ENCODE measurements at places on chromosomes 4 and X.

DNA sequence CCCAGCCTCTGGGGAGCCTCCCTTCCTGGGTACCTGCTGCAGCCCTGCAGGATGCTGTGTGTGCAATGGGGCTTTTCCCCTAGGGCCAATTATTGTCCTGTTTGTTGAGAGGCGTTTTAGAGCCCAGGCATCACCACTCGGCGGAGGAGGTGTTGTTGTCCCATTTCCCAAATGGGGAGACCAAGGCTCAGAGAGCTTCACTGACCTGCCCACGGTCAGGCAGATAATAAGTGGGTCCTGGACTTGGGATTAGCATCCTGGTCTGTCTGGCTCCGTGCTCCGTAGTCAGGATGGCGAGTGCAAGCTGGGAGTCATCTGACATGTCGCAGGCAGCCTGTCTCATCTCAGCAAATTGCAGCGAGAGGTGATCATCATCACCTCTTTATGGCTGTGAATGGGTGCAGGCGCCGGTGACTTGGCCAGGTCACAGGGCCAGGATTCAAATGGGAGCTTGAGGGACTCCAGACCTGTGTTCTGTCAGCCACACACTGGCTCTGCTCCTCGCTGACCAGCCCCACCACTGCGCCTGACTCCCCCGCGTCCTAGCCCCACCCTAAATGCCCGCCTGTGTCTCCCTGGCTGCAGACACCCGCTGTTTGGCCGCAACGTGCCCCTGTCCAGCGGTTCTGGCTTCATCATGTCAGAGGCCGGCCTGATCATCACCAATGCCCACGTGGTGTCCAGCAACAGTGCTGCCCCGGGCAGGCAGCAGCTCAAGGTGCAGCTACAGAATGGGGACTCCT, 16.6 kb downstream of the HTRA3 start:
- DNase-seq = no peak

DNA sequence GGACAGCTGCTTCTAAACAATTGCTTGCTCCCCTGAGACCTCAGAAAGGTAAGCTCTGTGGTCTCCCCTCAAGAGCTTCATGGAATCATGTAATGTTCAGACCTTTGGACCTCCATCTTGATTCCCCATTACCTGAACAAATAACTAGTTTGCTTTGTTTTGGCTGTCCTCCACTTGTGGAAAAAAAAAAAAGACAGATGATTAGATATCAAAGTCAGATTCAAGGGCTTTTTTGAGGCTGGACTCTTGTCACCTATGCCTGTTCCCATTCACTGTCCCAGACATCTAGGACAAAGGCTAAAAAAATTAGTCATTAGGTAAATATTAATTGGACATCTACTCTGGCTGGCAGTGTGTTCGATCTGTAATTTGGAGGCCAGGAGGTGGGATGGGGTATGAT, 13.3 kb downstream of the TMEM255A start:
- no peak for DNase-seq

GRCh38 chrX:56787734-56788152, 58.7 kb downstream of the NBDY start:
- DNase-seq = no peak

DNA sequence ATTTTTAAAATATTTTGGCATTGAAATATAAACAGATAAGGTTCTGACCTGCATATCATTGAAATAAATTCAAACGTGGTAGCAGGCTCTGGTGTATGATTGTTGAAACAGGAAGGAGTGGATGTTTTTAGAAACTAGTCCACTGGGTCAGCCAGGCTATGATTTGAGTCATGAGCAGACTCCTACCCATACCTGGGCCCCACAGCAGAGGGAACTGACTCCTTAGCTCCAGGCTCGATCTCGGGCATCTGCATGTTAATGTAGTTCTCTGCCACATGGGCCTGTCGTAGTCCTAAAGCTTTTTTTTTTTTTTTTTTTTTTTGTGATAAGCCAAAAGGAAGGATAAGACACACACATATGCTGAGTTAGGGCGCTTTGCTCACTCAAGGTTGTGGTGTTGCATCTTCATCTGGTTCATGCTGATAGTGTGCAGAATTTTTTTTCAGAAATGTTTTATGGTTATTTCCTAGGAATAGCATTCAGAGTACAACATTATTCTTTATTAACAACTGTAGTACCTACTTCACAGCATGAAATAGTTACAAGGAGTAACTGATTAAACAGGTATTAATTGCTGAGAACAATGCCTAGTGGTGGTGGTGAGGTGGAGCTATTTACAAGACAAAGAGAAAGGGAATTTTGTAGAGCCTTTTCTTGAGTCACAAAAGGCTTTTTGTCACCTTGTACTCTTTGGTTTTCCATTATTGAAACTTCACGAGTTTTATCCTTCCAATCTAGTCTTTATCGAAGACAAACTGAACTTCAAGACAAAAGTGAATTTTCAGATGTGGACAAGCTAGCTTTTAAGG, 27.3 kb downstream of the OFD1 start:
- DNase-seq = no peak

GRCh38 chr4:2785613-2786012, 7.3 kb upstream of the SH3BP2 start:
- no peak for DNase-seq

GRCh38 chr4:123674762-123675465, 278.3 kb downstream of the SPRY1 start:
- DNase-seq = no peak

DNA sequence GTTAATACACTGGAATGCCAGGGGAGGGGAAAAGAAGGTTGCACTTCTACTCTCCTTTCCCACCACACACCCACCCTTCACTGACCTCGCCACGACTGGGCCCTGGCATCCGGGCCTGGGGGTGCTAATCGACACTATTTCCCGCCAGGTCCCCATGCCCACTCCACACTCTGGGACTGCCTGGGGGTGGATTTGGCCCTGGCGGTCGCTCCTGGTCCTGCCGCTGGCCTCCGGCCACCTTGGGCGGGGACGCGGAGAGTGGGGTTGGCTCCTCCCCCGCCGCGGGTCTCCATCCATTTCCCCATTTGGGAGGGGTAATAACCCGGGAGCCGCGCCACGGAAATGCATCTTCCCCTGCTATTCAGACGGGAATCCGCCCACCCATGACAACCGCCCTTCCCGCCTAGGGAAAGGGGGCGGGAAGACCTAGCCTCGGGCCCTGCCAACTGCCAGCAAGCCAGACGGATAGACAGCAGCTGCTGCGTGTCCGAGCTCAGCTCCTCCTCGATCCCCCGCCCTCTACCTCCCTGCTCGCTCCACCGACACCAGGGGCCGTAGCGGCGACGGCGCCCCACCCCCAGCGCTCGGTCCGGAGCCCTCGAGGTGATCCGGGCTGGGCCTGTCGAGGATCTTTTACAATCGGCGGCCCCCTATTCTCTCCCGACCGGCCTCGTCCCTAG, 78.1 kb downstream of the RLIM start:
- DNase-seq = peak; percentile 9

- DNase-seq = no peak
Observed at GRCh38 chr4:154687840-154688239, 56.0 kb upstream of the LRAT start.

DNA sequence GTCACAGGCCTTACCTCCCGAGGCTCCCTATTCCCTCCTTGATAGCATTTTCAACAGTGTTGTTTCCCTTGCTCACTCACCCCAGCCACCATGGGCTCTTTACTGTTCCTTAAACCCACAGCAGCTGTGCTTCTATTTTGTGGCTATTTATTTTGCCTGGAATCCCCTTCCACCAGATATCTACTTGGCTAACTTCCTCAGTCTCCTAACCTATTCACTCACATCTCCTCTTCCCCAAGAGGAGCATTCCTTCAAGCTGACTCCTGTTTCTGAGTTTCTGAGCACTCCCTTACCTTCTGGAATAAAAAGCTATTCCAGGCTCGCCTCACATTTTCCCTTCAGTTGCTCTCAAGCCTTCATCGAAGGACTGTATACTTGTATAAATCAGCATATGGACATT, 50.5 kb downstream of the CXCL1 start:
- no peak for DNase-seq

GRCh38 chr4:61478340-61478739, 278.2 kb downstream of the ADGRL3 start:
- no peak for DNase-seq

DNA sequence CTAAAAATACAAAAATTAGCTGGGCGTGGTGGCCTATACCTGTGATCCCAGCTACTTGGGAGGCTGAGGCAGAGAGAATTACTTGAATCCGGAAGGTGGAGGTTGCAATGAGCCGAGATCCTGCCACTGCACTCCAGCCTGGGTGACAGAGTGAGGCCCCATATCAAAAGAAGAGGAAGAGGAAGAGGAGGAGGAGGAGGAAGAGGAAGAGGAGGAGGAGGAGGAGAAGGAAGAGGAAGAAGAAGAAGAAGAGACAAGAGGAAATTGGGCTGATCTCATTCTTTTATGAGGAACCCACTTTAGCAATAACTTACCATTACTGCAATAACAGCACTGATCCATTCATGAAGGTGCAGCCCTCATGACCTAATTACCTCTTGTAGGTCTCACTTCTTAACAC, 138.9 kb upstream of the GIMD1 start:
- DNase-seq = no peak

DNA sequence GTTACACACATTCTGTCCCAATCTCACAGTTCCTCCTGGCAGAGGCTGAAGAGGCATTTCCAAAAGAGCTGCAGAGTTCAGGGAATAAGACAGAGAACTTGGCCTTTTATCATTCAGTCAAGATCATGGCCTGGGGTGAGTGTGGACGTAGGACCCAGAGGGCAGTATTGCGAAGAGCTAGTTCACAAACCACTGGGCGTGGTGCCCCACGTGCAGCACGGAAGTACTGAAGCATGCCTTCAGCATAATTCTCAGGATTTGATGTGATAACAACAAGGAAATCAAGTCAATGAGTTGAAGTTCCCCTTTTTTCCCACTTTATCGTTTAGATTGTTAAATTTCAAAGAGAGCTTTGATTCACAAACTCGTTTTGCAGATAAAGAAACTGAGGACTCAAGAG, 117.7 kb downstream of the RELL1 start:
- DNase-seq = no peak

- no peak for DNase-seq
Observed at GRCh38 chr4:4727536-4727935, 131.9 kb upstream of the MSX1 start.

DNA sequence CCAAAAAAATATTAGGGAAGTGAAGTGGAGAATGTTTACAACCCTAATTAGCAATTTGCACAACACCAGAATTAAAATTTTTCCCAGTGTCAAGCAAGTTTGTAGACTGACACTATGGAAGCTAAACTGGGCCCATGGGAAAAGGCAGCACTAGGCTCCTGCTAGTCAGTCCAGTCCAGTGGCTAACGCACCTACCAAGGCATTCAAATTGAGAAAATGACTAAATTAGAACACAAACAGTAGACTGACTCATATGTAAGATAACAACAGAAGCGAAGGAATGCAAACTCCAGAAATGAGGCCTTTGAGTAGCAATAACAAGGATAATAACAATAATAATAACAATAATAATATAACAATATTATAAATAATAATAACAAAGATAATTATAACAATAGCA, 90.7 kb downstream of the GRIA3 start:
- no peak for DNase-seq

DNA sequence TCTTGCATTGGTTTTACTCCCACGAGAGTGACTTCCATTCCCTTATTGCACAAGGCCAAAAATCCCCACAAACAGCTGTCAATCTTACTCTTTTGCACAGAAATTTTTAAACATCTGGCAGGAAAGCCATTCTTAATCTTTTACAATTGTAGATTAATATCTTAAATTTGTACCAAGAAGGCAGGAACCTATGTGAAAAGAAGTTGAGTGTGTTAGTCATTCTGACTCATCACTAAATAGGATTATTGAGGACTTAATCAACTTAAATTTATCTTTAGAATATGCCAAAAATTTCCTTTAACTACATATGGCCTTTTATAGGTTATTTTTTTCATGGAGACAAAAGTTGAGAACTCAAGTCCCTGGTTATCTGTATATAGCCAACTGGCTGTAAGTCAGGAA, 49.0 kb upstream of the VEGFC start:
- DNase-seq = no peak

- DNase-seq = no peak
Observed at GRCh38 chr4:34269613-34270012, 1974.7 kb downstream of the ARAP2 start.

GRCh38 chr4:16537926-16538325, 311.7 kb upstream of the TAPT1 start:
- DNase-seq = no peak

DNA sequence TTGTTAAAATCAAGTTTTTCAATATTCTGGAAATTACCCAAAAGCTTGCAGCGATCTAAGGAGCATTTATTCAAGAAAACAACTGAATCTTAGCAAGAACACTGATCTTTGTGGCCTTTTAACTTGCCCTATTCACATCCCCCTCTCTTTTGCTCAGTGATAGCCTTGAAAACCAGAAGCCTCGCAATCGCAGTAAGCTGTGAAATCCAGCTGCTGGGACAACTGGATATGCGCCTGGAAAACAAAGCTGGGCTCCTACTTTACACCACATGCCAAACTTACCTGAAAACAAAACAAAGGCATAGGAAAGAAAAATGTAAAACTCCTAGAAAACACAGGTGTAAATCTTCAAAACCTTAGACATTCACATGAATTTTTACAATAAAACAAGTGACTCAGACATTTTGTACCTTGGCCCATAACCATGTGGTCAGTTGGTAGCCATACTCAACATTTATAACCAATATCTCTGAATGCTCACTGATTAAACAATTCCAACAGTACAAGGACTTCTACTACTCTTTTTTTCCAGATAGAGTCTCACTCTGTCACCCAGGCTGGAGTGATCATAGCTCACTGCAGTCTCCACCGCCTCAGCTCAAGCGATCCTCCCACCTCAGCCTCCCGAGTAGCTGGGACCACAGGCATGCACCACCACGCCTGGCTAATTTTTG, 15.6 kb downstream of the SLC25A53 start:
- no peak for DNase-seq

DNA sequence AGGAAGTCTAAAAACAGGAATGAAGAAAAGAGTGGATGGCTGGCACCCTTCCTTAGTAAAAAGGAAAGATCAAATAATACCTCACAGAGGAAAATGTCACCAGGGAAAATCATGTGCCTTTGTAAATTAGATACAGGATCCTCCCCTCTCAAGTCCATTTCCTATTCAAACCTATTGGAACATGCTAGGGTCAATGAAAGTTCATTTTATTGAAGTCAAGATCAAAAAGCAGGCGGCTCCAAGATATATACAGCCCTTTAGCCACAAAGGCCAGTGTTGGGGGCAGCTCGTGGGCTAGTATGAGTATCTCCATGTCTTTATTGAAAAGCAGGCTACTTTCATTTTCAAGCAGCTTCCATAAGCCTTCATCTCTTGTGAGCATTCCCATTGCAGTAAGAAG, 141.1 kb downstream of the QDPR start:
- DNase-seq = no peak

- no peak for DNase-seq
Observed at GRCh38 chrX:8033175-8033574, 106.0 kb upstream of the PNPLA4 start.

Measured in effector CD8-positive, alpha-beta T cell (primary cell).